ENCODE measurements at places on chromosomes 3 and 15.

- H3K4me3 ChIP-seq = no peak overlapping the region
- DNase-seq = no peak
- no peak overlapping the region for H3K27ac ChIP-seq
- H3K27me3 ChIP-seq = no peaks in the 10 kb centered on the region
- no peaks in the 10 kb centered on the region for H3K36me3 ChIP-seq
Measured at GRCh38 chr3:110804856-110805255, 266.8 kb upstream of the NECTIN3 start.

DNA sequence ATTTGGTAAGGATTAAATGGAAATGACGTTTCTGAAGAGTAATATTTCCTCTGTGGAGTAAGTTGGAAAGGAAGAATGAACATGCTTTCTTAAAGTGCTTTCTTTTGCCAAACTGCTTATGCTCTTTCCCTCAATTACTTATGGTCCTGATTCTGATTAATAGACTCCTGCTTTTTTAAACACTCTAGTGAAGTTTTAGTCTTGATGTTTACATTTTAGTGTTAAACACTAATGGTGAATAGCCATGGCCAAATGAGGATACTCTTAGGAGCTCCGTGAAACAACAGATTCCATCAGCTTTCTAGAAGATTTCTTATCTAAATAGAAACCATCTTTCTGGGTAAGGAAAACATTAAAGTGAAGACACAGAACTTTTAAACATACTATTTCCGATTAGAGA is 117.6 kb downstream of the P3H2 start:
- no peaks in the 10 kb centered on the region for H3K4me1 ChIP-seq
- no peak overlapping the region for H3K4me3 ChIP-seq
- H3K36me3 ChIP-seq = no peaks in the 10 kb centered on the region
- H3K27ac ChIP-seq = no peak overlapping the region

DNA sequence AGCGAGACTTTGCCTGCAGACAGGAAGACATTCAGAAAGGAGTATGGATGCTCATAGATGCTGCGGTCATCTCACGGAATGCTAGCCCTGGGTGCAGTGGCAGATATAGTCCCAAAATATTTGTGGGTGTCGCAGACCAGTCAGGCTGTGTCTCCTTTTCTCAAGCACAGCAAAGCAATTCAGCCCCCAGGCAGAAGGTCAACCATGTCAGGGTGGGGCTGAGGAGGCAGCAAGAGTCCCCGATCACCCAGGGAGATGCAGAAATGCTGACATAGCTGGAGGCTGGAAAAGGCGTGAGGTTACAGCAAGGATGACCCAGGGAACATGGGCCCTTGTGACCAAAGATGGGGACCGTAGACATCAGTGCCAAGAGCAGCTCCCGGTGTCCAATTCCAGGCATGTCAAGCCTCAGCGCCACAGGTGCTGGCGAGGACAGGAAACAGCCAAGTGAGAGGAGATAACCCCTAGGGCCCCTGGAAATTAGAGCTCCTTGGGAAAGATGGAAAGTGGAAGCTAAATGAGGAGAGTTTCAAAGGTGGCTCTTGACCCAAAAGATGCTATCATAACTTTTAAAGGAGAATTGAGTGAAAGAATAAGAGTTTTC is 81.2 kb upstream of the ABHD17C start:
- no peak overlapping the region for H3K27ac ChIP-seq
- H3K4me1 ChIP-seq = peaks cover 2% of the 10 kb centered on the region
- DNase-seq = no peak

DNA sequence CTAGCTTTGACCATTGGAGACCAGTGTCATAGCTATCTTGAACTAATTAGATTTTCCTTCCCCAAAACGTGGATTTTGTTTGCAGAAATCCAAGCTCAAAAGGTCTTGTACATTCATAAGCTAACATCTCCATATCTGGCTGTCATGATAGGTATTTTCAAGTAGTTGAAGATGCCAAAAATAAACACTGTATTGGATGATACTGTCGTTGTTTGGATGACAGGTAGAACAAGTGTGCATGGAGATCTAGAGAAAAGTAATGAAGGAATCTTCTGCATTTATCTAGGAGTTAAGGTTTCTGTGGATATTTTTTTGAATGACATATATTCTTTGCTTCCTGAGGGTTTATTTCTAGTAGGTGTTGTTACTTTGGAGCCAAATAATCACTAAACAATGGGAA is 1696.1 kb downstream of the SI start:
- DNase-seq = no peak
- H3K27me3 ChIP-seq = no peaks in the 10 kb centered on the region
- no peak overlapping the region for H3K4me3 ChIP-seq
- H3K27ac ChIP-seq = no peak overlapping the region

DNA sequence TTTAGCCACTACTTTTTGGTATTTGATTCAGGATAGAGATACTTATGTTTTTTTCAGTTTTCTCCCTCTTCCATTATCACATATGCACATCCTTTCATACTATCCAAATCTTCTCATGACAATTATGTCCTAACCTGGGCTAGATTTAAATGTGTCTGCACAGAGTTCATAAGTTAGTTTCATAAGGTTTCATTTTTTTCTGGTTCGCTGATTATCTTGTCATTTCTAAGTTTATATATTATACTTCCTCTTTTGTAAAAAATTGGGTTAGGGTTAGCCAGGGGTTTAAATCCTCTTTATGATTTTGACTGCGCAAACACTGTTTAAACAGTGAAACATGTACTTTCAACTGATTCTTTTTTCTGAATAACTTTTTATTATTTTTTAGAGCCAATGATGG is 148.6 kb downstream of the SST start:
- no peaks in the 10 kb centered on the region for H3K36me3 ChIP-seq
- H3K4me3 ChIP-seq = no peak overlapping the region
- no peaks in the 10 kb centered on the region for H3K27me3 ChIP-seq
- H3K4me1 ChIP-seq = no peaks in the 10 kb centered on the region

GRCh38 chr3:5226783-5227182 is 39.3 kb downstream of the EDEM1 start:
- H3K4me1 ChIP-seq = no peaks in the 10 kb centered on the region
- no peak overlapping the region for H3K27ac ChIP-seq
- no peak overlapping the region for H3K4me3 ChIP-seq
- no peaks in the 10 kb centered on the region for H3K27me3 ChIP-seq
- no peak for DNase-seq
- H3K36me3 ChIP-seq = no peaks in the 10 kb centered on the region

GRCh38 chr3:25870452-25870851 is 80.6 kb downstream of the OXSM start:
- H3K27ac ChIP-seq = no peak overlapping the region
- DNase-seq = no peak
- H3K4me1 ChIP-seq = no peaks in the 10 kb centered on the region
- no peak overlapping the region for H3K4me3 ChIP-seq
- H3K27me3 ChIP-seq = no peaks in the 10 kb centered on the region
